NCI-H187 (cell line): ENCODE measurements at places on chromosomes 13 and 19.

DNA sequence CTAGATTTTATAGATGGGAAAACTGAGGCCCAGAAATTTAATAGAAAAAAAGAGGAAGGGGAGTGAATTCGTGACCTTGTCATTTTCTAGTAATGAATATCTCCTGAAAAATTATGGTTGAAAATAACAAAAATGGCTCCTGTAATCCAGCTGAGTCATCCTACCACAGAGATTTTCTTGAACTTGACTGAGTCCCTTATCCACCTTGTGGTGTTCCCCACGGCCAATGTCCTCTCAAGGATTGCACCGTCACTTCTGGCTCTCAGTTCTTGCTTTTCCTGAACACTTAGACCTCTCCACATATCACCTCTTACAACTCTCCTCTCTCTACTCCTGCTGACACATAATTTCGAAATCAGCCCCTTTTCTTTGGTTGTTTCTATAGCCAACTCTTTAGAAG lies 1.2 kb upstream of the KATNAL1 start:
- DNase-seq: no peak

GRCh38 chr19:57004418-57004817 lies 115.4 kb upstream of the USP29 start:
- no peak for DNase-seq

GRCh38 chr19:2059422-2060201 lies 8.6 kb upstream of the MKNK2 start:
- no peak for DNase-seq

GRCh38 chr13:36418022-36418805 lies 14.1 kb upstream of the CCNA1 start:
- DNase-seq: no peak

DNA sequence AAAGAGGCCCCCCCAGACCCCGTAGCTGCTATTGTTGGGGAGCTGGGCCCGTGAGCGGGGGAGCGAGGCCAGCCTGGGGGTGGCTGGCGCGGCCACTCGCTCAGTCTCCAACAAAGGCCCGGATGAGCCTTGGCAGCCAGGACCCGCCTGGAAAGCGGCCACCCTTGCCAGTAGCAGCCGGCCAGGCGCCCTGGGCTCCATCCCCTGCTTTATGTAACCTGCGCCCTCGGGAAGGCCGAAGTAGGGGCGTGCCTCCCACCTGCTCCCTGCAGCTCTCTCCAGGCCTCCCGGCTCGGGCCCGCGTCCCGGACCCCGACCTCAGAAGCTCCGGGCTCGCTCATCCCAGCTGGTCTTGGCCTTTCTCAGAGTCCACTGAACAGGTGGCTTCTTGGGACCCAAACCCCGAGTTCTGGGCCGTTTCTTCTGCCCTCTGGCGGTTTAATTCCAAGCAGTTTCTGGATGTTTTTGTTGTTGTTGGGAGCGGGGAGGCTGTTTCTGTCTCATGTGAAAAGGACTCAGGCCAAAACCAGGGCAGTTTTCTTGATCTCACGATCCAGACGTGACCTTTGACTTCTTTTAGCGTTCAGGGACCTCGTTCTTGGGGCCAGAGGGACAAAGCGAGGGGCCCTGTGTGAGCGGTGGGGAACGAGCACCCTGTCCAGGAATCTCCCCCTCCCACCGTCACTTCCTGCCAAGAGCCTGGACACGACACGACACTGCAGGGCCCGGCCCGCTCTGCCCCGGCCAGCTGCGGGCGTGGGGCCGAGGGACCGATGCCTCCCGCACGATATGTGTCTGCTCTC lies 1.2 kb downstream of the CDC34 start:
- DNase-seq: no peak
